Psoas muscle (tissue), 8 donors: ENCODE measurements at places on chromosomes 2 and 18. TPM values are rescaled to one million over a fixed set of nuclear protein-coding genes. Genes with fewer than 3 reads are reported as not detected.

- no peak for DNase-seq
Measured at GRCh38 chr2:178452334-178452733, 1.2 kb downstream of the PJVK start.

GRCh38 chr2:23618794-23619530, 234.0 kb downstream of the KLHL29 start:
- DNase-seq, result no peak

GRCh38 chr2:222711315-222711940, 40.0 kb downstream of the MOGAT1 start:
- no peak for DNase-seq

DNA sequence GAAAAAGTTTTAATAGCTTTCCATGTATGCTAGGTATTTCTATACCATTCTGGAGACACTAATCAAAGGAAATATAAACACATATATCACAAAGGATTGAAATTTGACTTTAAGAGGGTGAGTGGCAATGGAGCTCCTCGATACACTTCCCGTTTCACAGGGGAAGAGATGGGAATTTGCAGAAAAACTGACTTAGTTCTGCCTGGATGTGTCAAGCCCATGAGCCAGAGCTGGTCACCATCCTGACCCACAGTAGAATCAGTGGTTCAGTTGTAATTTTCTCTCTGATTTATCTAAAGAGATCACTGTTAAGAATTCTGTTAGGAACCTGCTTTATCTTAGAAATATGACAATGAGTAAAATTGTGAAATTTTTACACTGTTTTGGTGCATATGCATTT, 34.2 kb downstream of the PLCL1 start:
- DNase-seq, result no peak

GRCh38 chr2:218272531-218273212, 2.4 kb downstream of the PNKD start:
- DNase-seq, result peak; percentile 86

- DNase-seq, result no peak
Measured at GRCh38 chr2:201975434-201975833, 58.2 kb upstream of the FZD7 start.

GRCh38 chr2:219965287-219966194, 338.1 kb downstream of the SLC4A3 start:
- DNase-seq, result no peak

GRCh38 chr2:234454433-234454832, 42.4 kb downstream of the ARL4C start:
- no peak for DNase-seq

DNA sequence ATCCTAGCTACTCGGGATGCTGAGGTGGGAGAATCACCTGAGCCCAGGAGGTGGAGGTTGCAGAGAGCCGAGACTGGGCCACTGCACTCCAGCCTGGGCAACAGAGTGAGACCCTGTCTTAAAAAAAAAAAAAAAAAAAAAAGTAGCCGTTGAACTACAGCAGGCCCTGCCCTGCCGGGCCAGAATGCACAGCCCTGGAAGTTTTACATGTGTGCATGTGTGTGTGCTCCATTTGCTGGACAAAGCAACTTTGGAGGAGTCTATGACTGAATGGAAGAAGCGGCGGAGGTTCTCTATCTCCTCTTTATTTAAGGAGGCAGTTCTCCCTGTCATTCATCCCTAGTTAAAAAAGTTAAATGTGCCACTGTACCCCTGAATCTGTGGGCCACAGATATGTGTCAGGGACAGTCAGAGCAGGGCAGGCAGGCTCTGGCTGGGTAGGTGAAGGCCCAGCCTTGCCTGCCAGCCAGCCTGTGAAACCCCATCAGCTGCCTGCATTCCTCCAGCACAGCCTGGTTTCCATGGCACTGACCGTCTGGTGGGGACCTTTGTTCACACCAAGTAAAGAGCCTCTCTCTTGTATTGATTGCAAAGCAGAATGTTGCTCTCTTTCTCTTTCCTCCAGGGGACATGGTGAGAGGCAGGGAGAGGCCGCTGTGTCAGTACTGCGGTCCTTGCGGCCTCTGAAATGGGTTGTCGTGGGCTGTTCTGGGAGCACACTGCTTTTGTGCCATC, 10.9 kb downstream of the LIPG start:
- DNase-seq, result no peak

- DNase-seq, result no peak
Measured at GRCh38 chr2:188969651-188970050, 4.5 kb upstream of the COL3A1 start.

- no peak for DNase-seq
Measured at GRCh38 chr18:74522635-74523548, 11.4 kb upstream of the CNDP1 start.

DNA sequence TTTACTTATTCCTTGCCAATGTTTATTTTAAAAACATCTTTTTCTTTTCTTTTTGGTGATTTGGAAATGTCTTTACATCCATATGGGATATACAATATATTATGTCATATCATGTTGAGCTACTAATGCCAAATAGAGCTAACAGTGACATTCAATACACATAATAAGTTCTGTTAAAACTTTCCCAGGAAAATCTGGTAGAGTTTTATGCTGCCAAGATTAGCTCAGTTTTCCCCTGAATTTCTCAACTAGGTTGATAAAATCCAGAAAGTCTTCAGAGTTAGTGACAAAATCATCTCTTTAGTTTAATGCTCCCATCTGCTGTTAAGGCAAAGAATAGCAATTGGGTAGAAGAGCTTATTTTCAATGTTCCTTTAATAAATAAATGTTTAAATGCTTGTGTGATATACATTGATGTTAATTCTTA, 9.9 kb downstream of the COL3A1 start:
- DNase-seq, result no peak

DNA sequence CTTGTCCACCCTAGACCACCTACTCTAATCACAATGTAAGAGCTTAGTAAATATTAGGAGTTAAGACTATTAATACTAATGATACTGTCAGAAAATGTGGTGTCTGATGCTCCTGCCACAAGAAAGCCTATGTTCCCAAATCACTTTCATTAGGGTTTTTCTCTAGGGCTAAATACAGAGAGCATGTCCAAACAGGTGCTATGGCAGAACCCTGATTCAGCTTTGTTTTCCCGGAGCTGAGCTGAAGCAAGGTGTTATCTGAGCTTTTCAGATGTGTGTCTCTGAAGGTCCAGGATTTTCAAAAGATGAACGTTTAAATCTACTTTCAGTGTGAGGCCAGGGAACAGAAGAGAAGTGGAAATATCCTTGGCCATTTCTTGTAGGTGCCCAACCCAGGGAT, 40.6 kb downstream of the CPO start:
- DNase-seq, result no peak

- no peak for DNase-seq
Measured at GRCh38 chr18:10682368-10682714, 156.5 kb downstream of the NAPG start.

- no peak for DNase-seq
Measured at GRCh38 chr2:171541202-171541887, 19.1 kb downstream of the CYBRD1 start.

Gene CYP27C1
- total RNA-seq, result not detected

Gene AQP4
- 12.7 TPM for total RNA-seq

Gene C2orf78
- not detected for total RNA-seq

Gene TUBA4A
- total RNA-seq, result 522 TPM

Gene ASAP2
- 9.0 TPM for total RNA-seq

Gene ATP6V1B1
- total RNA-seq, result 0.22 TPM

Gene MRPS9
- 60.6 TPM for total RNA-seq

Gene FOXD4L1
- total RNA-seq, result not detected

Gene FABP1
- not detected for total RNA-seq

Gene B3GNT2
- total RNA-seq, result 3.0 TPM
